ENCODE measurements at places on chromosomes 11 and 22.

- no peak for DNase-seq
Measured at GRCh38 chr11:12056119-12056518, 47.7 kb upstream of the DKK3 start.

DNA sequence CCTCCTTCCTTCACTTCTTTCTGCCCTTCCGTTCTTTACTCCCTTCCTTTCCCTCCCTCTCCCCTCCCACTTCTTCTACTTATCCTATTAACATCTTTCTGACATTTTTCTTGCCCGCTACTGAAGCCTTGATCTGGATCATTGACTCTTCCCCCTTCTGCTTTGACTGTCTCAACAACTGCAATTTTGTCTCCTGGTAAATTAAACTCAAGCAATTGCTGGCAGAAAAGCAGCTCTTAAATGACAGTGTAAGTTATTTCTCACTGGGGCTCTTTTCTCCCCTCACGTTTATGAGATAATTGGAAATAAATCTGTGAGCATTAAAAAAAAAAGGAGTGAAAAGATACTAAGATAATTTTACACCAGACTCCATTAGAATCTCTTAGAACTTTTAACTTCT is 120.0 kb downstream of the SLC17A6 start:
- no peak for DNase-seq

DNA sequence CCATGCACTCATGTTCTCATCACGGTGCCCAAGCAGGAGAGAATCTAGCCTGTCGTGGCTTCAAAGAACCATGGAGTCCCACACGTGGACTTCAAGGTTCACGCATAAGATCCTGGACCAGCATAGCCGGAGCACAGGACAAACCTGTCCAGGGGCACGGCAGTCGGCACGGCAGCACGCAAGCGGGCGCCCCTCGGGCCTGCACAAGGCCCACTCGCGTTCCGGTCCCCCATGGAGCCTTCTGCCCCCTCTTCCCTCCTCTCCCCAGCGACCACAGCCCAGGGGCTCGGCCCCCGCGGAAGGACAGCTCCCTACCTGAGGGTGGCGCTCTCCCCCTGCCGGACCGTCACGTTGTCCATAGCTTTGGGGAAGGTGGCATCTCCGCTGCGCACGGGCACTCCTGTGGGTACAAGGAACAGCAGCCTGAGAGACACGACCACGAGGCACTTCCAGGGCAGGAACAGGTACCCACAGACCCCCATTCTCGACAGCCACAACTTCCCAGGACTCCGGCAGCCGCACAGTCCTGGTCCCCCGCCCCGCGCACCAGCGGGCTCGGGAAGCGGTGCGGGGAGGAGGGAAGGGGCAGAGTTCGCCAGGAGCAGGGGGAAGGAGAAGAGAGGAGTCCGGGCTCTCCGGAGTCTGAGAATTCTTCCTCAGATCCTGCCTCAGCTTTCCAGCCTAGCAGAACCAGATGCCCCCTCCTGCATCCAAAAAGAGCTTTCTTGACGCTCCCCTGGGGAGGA is 589.5 kb downstream of the OPCML start:
- DNase-seq = peak; percentile 56

GRCh38 chr22:32985899-32986765 is 72.0 kb downstream of the SYN3 start:
- peak; percentile 92 for DNase-seq

DNA sequence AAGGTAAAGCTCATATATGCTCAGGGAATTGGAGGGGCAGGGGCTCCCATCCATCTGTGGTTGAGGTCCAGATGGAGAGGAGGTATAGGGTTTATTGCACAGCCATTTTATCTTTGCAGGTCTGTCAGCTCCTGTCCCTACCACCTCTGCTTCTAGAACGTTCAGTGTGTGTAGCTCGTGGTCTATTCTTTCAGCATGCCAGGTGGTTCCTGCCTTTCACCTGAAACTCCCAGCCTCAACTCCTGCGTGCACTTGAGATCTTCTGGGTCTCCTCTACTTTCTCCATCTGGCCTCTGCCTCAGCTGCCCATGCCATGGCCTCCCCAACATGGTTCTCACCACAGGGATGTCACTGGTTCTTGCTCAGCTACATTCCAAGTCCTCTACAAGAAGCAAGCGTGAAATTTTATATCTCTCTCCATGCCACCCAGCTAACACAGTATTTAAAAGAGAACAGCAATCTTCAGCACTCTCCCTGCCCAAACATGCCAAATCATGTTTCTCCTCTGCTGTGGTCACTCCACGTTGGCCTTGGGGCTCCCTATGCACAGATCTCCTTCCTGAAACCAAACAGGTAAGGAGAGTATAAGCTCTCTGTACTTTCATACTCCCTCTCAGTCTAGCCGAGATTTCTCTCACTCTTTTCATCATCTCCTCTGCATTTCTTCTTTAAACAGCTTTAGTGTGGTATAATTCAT is 157.8 kb upstream of the TRPC6 start:
- no peak for DNase-seq

DNA sequence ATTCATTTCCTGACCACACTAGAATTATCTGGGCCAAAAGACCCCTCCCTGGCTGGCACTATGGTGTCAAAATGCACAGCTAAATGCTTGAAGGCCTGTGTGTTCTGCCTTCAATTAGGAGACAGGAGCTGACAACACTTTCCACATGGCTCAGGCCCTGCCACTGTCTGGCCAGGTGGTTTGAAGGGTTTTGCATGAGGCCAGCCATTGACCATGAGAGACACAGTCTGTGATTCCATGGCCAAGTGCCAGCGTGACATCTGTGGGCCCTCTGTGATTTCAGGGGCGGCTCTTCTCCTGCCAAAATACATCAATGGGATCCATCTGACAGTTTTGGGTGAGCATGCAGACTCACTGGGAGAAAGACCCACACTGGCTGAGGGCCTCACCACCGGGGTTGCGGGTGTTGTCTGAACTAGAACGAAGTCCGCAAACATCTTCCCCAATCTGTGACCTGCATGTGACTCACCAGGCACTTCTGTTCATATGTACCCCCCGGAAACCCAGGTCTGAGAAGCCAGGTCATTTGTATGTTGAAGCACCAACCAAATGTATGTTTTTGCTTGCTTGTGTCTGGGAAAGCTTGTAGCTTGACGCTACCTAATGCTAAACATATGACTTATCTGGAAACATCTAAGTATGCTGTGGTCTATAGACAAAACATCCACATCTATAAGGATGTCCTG is 20.7 kb upstream of the NAV2 start:
- no peak for DNase-seq

DNA sequence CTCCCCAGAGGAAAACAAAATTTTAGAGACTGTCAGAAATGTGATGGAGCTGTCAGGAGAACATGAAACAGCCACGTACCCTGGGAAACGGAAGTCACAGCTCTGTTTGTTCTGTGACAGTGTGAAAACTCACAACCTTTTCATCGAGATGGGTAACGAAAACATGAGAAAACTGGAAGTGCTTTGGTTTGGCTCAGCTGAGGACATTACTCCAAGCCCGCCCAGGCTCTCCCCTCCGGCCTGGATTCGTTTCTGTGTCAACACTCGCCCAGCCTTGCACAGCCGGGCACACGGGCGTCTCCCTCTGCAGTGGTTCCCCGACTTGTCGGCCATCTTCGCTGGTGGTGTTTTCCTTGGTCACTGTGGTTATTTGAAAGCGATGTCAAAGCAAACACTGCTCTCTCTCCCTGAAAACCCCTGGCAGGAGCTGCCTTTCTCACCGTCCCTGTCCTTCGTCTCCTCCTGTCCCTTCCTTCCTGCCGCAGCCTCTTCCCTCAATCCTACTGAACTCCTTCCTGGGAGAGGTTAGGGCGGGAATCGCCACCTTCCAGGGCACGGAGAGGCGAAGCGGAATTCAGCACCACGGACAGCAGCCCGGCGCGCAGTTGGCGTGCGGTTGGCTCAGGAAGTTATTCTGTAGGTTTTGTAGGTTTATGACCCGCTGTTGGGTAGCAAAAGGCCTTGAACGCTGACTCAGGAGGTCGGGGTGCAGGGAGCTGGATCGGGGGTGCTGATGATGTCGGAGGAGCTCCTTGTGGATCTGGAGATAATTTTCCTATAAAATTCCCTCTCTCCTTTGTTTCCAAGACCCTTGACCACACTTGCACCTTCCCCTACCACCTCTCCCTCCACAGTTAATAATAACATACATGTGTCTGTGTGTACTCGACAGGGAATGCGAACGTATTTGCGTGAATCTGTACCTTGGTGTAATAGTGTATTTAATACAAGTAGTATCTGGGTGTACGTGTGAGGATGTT is 13.1 kb upstream of the RPS19BP1 start:
- DNase-seq = peak; percentile 77

DNA sequence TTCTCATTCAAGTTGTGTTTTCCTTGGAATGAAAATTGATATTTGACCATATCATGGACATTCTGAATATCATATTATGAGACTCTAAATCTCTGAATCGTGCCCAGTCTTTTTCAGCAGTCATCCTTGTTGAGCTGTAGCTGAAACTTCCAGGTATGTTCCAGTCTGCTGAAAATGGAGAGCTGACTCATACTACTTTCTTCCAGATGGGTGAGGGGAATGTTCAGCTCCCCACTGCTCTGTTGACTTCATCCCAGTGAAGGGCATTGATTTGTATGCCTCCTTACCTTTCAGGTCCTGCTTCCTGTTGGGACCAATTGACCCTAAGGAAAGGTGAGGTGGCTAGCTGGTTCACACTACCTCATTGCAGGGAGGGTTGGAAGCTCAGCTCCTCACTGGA is 3.5 kb downstream of the OR5P2 start:
- DNase-seq = no peak

DNA sequence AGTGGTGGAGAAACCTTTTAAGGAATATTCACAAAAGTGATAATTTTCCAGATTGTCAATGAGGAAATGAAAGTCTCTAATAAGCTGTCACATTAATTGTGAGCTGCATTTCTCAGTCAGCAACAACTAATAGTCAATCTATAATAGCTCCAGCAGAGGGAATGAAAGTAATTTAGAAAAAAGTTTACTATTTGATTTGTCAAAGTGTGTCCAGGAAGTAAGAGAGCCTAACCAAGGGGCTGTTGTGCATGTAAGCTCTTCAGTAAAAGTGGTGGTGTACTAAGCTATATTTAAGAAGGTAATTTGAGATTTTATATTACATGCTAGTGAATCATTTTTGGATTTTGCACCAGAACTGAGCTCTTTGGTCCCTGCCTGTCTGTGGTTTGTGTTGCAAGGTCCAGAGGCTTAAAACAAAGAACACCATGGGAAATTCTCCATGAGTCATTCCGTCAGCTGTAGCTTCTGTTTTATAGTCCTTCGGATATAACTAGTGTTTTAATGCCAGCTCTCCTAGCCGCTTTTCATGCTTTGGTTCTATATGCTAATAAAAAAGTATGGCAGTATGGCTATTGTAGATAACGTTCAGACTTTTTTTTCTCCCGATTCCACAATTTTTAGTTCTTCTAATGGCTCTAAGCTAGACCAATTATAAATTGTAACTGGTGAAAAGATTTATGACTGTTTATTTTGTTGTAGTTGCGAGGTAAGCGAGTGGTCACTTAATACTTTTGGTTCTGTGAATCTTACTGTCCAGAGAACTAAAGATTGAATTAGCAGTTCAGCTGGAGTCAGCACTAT is 64.6 kb downstream of the ARHGEF12 start:
- peak; percentile 37 for DNase-seq

DNA sequence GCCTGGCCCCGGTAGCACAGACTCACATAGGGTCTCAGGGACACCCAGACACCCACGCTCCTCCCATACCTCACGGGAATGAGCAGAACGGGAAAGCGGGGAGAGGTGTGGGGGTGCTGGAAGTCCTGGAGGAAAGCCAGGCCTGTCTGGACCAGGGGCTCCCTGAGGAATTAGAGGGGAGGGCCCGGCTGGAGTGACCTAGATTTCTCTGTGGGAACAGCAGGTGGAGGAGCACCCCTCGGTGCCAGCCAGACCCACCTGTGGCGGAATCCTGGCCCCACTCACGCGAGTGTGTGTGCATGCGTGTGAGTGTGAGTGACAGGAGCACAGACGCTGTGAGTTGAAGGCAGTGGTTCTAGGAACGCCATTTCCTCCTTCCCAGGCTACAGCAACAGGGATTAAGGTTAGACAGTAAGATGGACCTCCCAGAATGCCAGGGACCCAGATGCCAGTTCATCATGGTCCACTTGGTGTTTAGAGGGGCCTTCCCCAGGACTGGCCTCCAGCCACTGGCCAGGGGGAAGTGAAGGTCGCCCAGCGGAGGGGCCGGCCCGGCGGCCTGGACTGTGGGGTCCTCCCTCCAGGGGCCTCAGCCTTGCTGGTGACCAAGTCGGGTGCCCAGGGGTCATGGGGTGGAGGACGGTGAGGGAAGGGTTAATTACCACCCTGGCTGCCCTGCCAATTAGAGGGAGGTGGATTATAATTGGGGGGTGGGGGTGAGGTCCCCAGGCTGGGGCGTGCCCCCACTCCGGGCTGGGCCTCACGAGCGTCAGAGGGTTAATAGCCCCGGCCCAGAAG is 1.0 kb downstream of the PKP3 start:
- DNase-seq = no peak

- no peak for DNase-seq
Measured at GRCh38 chr11:91969486-91969885, 255.1 kb upstream of the FAT3 start.

GRCh38 chr11:2999464-2999998 is 7.4 kb upstream of the NAP1L4 start:
- DNase-seq = no peak

DNA sequence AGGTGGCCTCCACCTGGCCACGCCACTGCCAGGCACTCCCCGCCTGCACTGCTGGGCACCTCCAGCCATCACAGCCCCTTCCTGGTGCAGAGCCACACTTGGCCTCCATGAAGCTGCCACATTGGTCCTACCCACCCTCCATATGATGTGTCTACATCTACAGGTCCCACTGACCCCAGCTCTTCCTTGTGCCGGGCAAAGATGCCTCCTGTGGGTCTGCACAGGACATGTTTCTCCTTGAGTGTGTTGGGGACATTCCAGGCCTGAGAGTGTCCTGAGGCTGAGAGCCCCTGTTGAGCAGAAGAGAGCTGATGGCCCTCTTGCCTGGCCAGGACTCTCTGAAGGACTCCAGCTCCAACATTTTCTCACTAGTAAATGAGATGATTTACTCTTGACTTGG is 7.5 kb downstream of the THY1 start:
- DNase-seq = no peak

DNA sequence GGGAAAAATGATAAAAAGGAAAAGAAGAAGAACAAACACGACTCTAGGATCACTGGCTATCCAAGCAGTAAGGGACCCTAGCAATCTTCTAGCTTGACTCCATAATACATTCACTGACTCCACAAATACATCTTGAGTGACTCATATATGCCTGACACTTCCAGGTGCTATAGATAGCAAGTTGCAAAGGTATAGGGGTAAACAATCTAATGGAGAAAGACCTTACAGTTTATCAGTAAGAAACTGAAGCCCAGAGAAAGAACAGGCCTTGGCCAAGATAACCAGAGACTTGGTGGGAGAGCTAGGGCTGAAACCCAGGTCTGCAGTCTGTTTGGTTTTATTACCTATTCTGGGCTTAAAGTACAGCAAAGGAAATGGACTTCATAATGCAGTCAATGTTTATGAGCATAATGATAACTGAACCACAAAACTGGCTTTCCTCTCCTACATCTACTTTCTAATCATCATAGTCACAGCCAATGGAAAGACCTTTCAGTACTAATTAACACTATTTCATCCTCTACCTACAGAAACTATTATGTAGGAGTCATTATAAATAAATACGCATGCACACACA is 19.7 kb upstream of the SLC5A1 start:
- peak; percentile 19 for DNase-seq
